ENCODE measurements at places on chromosomes 16 and 17. TPM values are rescaled to one million over a fixed set of nuclear protein-coding genes. Genes with fewer than 3 reads are reported as not detected.

NTN1 gene
- 17.0 TPM for total RNA-seq

GRCh38 chr17:35733366-35733765 is 1.9 kb downstream of the RASL10B start:
- DNase-seq: peak; percentile 58

DNA sequence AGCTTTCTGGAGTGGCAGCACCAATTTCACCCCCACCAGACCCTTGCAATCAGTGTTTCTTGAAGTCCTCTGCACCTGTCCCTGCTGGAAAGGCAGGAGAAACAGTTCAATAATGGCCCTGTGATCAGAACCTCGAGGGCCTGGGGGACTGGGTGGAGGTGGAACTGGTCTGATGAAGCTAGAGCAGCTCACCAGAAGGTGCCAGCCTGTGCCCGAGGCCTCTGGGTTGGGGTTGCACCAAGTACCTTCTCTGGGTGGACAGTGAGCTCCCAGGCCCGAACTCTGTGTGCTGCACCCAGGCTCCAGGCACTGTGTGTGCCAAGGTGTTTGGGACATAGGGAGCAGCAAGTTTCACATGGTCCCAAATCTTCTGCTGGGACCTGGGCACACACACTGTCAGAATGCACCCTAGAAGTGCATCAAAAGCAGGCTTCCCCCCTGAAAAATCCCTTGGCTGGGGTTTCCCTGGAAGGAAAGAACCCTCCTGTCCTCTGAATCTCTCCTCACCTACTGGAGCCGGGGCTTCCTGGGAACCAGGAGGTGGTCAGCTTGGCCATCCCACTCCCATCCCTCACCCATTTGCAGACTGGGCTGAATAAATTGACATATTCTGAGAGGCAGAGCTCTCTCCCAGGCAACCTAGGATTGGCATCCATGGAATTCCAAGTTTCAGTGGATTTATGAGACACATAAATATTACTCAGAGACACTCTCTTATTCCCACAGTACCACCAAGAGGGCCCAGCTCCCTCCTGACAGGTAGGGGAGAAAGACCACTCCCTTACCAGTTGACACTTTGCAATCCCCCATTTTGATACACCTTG is 17.4 kb downstream of the CD300LG start:
- DNase-seq: peak; percentile 33

PIRT gene
- not detected for total RNA-seq

DNA sequence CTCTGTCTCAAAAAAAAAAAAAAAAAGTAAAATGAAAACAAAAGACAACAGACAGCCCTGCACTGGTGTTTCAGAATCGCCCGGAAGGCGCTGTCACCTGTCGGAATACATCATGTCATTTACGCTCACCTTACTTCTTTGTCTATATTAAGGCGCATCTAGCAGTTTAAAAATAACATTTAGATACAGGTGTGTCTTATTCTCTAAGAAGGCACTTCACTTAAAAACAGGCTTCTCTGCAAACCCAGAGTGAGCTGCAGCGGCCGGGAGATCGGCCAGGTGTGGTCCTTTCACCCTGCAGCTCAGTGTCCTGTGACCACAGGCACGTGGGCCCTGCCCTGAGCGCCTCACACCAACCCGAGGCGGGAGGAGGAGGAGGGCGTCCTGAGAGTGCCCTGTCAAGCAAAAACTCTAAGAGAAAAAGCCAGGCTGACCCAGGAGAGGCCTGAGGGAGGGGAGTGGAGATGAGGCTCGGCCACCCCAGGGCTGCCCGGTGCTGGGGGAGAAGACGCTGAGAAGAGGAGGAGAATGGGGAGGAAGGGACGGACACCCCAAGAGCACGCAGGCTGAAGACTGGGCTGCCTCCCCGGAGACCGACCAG is 3.3 kb upstream of the LMF1 start:
- DNase-seq: no peak

KRTAP4-6 gene
- total RNA-seq: not detected

DNA sequence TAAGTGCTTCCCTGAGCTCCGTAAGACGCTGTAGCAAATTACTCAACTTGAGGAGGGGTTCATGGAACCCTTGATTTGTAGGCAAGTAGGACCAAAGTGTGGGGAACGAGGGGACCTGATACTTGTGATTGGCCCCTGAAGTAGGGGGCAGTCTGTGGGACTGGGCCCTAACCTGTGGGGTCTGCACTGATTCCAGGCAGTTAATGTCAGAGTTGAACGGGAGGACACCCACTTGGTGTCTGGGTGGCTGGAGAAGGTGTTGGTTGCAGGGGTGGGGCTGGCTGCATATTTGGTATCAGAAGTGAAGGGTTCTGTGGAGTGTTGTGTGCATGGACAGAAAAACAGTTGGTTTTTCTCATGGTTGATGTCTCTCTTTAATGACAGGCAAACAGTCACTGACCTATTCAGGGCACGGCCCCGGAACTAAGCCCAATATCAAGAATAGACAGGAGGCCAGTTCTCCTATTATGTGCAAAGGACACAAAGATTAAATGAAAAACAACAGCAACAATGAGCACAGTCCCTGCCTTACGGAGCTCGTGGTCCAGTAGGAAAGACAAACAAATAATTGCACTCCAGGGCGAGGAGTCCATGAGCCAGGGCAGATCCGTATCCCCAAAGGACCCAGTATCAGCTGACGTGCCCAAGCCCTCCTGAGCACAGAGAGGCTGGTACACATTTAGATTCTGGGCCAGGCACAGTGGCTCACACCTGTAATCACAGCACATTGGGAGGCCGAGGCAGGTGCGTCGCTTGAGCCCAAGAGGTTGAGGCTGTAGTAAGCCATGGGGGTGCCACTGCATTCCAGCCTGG is 19.2 kb downstream of the MXRA7 start:
- peak; percentile 38 for DNase-seq

DNA sequence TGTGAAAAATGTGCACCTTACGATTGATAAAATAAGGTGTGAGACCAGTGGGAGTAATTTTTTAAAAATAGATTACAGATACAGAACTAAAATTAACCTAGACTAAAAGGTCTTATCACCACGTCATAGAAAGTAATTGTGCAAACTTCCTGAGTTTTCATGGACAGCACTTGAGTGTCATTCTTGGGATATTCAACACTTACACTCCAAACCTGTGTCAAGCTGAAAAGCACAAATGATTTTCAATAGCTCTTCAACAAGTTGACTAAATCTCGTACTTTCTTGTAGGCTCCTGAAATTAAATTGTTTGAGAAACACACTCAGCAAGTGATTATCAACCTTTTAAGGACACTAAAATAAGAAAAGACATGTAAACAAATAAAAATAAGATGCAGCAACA is 20.5 kb downstream of the BRCA1 start:
- no peak for DNase-seq

PSME3IP1 gene
- total RNA-seq: 94.2 TPM

- DNase-seq: peak; percentile 52
Observed at GRCh38 chr17:16981928-16982327, 10.0 kb upstream of the TNFRSF13B start.

DNA sequence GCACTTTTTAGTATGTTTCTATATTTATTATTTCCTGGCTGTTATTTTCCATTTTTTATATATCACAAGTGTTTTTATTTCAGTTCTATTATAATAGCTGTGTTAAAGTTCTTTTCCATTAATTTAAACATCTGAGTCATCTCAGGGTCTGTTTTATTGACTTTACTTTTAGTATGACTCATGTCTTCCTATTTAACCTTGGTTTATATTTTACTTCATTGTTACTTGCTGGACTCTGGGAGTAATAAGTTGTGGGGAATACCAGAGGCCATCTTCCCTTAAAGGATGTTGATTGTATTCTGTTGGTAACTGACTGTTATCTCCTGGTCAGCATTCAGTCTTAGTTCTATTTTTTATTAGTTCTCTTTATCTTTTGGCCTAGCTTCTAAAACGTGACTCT is 1508.2 kb downstream of the CDH11 start:
- DNase-seq: no peak

GRCh38 chr17:10216213-10216938 is 18.0 kb upstream of the GAS7 start:
- peak; percentile 81 for DNase-seq

DNA sequence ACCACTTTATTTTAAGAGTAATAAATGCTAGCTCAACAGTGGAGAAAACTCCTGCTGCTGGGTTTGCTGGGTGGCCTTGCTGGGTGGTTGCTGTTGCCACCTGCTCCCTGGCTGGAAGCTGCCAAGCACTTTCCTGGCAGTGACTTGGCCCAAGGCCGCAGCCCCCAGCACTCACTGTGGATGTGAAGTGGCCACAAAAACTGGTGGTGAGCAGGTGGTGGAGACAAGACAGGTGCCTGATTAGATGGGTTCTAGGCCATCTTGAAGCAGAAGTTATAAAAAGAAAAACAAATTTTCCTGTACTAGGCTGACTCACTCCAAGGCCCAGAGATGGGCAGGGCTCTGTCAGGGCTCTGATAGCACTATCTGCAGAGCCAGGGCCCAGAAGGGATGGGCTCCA is 224.7 kb upstream of the NLRP1 start:
- DNase-seq: no peak

DNA sequence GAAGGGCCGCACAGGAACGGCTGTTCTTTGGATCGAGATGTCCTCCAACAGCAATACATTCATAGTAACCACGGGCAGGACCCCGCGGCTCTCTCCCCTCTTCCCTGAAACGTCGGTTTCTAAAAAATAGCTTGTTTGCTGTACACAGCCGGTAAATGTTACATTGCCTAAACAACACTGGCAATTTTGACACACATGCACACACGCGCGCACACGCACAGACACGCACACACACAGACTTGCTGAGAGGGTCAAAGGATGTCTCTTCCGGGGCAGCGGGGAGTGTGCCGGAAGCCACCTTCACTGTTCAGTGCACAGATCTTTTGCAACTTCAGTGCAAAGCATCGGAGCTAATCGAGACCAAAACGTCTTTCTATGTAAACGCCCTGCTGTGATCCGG is 35.8 kb downstream of the ZDHHC7 start:
- no peak for DNase-seq

DCTN5 gene
- 86.4 TPM for total RNA-seq

DNA sequence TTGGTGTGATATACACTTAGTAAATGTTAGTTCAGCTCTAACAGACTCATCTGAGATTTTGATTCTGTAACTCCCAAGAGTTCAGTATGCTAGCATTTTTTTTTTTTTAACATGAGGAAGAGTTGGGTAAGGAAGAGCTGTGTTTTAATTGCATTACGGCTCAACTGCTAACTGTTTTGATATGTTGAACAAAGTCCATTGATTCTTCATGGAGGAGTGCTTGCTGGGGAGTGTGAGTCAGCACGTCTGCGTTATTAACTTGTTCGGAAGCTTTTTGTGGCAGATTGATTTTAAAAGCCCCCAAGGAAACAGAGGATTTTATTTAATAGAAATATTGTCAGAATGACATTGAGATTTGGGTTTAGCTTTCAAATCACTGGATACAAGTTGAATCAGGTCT is 45.8 kb downstream of the PITPNC1 start:
- no peak for DNase-seq

GRCh38 chr16:49093939-49094338 is 187.7 kb downstream of the CBLN1 start:
- DNase-seq: no peak

- DNase-seq: peak; percentile 87
Observed at GRCh38 chr16:50467943-50468748, 80.0 kb upstream of the NKD1 start.

DNA sequence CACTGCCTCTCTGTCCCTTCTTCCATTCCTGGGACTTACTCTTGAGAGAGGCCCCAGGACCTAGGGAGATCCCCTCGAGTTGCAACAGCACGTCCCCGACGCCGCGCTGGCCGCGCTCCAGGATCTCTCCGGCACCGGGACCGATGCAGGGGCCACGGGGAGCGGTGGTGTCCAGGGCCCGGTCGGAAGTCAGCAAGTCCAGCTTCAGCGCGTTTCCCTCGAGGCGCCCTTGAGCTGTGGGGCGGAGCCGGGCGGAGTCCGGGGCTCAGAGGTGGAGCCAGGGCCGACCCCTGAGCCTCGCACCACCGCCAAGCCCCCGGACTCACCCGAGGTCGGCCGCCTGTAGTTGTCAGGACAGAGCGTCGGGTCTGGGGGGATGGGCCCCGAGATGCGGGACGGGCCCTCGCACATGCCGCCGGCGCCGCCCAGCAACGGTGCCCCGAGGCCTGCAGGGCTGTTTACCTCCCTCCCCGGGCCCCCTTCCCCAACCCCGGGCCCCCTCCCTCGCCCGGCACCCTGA is 458 bp downstream of the ENKD1 start:
- DNase-seq: peak; percentile 80

GRCh38 chr17:18011286-18011685 is 27.7 kb downstream of the ATPAF2 start:
- DNase-seq: no peak

GRCh38 chr16:75106351-75107274 is 10.0 kb downstream of the LDHD start:
- no peak for DNase-seq

DNA sequence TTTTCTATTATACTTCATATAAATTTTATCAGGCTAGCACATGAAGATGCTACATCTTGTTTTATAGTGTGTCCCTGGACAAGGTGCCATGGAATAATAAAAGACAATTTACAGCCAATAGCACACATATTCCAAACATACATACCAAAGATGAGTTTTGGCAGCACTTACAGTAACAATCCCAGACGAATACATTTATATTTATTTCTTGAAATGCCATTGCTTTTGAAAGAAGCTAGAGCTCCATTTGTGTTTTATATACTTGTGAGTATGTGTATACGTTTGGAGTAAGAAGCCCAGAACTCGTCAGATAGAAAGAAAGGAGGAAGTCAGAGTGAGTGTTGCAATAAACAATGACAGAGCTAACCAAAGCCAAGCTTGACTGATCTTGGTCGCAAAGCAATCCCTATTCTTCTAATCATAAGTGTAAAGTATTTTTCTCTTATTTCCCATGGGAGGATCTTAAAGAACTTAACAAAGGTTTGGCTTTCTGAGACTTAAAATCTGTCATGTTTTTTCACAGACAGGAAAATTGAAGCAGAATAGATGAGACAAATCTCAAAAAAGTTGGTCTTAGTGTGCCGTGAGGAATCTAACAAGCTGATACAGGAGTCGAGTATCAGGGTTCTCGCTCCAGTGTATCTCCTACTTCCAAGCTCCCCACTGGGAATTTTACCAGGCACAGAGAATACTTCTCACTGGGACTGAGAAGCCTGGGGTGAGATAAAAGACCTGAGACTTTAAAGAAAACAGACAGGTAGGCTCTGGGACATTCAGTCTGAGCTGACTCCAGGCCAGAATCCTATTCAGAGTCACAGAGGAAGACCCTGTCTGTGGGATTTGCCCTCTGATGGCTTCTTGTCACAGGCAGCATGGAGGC is 175.4 kb downstream of the AATF start:
- peak; percentile 69 for DNase-seq

DNA sequence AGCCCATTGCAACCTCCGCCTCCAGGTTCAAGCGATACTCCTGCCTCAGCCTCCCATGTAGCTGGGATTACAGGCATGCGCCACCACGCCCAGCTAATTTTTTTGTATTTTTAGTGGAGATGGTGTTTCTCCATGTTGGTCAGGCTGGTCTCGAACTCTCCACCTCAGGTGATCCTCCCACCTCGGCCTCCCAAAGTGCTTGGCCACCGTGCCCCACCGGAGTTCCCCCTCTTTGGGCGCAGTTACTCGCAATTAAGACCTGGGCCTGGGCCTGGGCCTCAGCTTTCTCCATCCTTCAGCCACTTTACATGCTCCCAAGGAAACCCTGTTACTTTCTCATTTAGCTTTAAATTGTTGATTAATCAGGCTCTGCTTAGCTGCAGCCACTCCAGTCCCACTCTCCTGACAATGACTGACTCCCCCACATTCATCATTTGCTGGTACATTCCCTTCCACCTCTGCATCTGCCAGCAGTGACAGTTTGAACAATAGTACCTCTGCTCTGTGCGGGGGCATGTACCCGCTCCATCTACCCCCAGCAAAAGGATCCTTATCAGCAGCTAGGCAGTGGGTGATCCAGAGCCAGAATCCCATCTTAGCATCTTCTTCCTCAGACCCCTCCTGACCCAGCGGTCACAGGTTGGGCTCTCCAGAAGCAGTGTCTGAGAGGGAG is 47.2 kb upstream of the SLC47A1 start:
- no peak for DNase-seq
